AG08395 (cell line): ENCODE measurements at places on chromosomes 16 and 17.

DNA sequence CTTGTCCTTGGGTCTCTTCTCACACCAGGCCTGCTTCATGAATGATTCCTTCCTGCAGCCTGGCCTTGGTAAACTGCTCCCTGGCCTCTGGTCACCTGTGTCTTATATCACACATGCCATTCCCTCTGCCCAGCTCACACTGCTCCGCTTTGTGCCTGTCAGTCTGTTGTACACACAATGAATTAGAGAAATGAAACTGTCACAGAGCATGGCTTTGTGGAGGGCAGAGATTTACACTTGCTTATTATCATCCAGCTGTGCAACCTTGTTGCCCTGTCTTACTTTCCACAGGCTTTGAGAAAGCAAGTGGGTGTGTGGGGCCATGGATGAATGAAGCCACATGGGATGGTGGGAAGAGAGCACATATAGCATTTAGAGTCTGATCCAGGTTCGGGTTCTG, 22.4 kb downstream of the ALDH3A2 start:
- no peak for DNase-seq

- peak; percentile 13 for DNase-seq
Observed at GRCh38 chr17:34706029-34706428, 126.6 kb downstream of the TMEM132E start.

DNA sequence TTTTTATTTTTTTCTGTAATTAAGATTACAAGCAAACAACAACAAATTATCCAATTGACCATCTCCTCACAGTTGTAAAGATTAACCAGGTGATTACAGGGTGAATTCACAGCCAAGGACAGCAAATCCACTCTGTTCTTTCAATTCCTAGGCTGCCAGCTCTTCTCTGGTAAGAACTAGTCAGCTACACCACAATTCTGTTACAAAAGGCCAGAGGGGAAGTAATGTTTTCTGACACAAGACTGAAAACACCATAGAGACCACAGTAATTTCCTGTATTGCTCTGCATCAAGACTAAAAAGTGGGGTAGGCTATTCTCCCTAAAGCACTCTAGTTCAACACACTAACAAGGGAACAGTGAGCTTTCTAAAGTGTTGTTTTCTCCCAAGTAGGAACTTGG, 10.6 kb downstream of the CA10 start:
- no peak for DNase-seq

DNA sequence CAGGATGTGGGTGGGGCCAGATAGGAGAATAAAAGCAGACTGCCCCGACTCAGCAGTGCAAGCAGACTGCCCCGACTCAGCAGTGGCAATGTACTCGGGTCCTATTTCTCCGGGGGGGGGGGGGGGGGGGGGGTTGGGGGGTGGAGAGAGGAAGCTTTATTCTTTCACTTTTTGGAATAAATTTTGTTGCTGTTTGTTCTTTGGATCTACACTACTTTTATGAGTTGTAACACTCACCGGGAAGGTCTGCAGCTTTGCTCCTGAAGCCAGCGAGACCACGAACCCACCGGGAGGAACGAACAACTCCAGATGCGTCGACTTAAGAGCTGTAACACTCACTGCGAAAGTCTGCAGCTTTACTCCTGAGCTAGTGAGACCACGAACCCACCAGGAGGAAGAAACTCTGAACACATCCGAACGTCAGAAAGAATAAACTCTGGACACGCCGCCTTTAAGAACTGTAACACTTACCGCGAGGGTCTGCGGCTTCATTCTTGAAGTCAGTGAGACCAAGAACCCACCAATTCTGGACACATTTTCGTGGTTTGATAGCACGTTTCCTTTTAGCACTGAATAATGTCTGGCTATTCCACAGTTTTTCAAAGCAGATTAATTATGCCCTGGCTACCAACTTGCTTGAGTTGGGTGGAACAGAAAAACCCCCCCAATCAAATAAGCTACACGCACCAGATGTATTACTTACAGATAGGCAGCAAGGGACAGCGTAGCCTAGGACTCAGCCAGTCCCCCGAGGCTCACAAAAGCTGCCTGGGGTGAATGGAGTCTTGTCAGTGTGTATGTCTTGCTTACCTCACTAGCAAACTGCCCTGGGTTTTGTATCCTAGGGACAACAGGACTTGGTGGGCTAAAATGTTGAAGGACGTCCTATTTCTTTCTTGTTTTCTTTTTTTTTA, 11.9 kb downstream of the FZD2 start:
- DNase-seq: no peak

DNA sequence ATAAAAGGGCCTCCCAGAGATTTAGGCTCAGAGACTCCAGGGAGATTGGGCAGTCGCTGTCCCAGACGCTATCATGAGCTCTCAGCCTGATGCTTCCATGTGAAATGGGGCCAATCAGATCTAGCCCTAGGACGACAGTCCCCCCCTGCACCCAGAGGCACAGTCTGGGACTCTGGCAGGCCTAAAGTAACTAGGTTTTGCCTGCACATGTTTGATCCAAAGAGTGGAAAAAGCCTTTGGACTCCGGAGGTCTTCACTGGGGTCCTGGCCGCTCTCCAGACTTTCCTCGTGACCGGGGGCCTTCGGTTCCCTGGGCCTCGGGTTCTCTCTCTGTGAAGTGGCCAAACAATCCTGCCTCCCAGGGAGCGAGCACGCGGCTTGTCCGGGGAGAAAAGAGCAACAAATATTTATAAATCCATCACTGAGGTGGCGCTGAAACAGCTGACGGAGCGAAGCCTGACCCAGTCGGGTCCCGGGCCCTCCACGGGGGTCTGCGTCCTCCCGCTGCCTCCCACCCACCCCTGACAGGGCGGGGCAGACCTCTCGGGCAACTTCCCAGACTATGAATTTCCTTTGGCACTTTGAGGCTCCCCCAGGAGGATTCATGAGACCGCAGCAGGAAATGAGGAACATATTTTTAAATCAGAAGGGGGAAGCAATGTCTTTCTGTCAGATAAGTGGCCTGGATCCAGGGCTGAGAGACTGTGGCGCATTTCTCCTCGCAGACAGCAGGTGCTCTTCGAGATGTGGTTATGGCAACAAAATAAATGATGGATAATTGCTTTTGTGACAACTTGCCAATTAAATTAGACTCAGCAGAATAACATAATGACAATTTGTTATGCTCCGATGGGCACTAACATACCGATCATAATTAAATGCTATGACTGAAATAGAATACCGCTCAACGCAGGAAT, 38.9 kb downstream of the MRPS23 start:
- DNase-seq: peak; percentile 58

DNA sequence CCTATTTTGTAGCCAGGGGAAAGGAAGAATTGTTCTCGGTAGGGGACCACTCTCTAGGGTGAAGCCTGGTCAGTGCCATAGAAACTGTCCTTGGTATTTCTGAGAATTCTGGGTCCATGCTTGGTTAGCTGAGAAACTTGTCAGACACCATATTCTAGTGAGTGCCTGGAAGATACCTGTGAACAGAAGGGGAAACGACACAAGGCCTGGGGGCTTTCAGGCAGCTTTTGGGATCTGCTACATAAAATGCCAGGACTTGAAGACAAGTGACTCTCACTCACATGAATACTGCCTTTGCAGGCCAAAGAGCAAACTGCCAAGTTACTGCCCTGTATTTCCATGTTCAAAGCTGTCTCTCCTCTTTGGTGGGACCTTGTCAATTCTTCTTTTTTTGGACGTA, 18.3 kb downstream of the ODF4 start:
- no peak for DNase-seq

DNA sequence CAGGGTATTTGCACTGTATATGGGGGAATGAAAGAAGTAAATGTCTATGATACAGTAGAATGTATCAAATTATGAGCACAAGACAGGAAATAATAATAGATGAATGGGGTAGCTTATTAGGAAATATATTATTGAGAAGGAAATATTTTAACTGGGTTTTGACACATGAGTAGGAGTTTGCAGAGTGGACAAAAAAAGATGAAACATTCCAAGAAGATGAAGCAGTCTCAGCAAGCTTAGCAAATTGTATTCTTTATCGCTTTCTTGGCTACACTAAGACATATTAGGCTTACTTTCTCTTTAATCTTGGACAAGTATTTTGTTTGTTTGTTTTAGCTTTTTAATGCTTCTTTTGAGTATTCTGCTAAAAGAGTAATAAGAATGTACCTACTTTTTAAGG, 1.3 kb upstream of the KRTAP4-9 start:
- DNase-seq: no peak

GRCh38 chr16:56137269-56137668, 54.0 kb upstream of the GNAO1 start:
- no peak for DNase-seq

DNA sequence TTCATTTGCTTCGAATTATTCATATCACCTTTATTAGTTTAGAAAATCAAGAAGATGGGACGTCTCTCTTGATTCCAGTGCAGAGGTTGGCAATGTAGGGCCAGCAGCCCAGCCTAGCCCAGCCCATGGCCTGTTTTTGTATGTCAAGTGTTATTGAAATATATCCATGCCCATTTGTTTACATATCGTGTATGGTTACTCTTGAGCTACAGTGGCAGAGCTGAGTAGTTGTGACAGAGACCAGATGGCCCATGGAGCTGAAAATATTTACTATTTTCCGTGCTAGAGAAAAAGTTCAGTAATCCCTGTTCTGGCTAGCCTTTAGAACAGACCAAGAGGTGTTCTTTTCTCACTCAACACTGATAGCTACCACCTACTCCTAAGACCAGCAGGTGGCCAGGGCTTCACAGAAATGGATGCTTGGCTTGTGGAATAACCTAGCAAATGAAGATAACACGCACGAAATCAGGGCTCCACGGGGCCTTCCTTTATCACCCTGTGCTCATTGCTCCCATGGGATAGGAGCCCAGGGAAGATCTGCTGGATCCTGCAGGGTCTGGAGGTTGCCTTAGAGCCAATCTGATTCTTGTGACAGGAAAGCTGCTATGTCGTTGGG, 123.2 kb upstream of the ANKFN1 start:
- DNase-seq: no peak

- no peak for DNase-seq
Observed at GRCh38 chr16:26649381-26650045, 417.2 kb upstream of the C16orf82 start.

DNA sequence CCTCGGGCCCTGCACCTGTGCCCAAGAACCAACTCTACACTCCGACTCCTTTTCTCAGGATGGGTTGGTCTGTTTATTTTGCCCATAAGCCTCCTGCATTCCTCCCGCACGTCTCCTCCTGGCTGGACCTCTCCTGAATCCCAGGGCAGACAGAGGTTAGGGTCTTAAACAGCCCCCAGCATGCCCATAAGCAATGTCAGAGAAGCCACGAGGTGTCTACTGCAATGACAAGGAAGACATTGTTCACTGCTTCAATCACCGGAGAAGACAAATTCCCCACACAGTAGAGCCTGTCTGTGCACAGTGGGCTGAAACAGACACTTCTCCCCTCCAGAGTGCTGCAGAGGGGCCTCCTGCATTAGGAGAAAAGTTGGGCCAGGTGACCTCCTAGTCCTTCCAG, 230.6 kb upstream of the RPL38 start:
- DNase-seq: no peak

DNA sequence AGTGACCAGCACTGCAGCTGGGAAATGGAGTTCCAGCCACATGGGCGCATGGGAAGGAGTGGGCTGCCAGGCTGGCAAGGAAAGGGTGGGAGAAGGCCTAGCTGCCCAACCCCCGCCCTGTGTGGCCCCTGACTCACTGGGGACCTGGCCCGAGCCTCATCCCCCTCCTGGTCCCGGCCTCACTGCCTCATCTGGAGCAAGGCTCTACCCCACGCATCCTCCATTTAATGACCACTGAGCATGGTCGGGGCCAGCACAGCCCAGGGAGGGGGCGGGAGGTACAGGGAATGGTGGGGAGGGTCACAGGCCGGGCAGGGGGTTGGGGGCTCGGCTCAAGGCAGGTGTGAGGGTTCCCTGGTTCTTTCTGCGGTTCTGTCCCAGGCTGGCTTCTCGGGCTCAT, 16.1 kb downstream of the SPNS2 start:
- DNase-seq: no peak

DNA sequence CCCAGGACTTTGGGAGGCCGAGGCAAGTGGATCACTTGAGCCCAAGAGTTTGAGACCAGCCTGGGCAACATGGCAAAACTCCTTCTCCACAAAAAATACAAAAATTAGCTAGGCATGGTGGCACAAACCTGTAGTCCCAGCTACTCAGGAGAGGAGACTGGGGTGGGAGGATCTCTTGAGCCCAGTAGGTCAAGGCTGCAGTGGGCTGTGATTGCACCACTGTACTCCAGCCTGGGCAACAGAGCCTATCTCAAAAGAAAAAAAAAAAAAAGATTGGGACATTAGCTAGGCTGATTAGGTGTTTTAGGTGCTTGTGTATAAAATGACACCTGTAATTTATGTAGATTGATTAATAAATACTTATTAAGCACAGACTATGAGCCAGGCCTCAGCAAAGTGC, 10.1 kb downstream of the GFOD2 start:
- no peak for DNase-seq

DNA sequence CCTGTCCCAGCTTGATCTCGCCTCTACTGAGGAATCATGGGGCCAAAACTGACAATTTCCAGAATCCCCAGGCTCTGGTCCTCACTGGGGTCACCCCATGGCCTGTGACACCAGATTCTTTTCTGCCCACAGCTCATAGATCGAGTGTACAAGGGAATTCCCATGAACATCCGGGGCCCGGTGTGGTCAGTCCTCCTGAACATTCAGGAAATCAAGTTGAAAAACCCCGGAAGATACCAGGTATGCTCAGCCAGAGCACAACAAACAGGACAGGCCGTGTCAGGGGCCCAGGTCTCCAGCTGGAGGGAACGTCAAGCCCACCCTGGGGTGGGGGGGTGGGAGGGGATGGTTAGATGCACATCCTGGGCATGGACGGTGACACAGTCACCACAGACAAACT, 17.5 kb downstream of the USP6 start:
- DNase-seq: no peak

DNA sequence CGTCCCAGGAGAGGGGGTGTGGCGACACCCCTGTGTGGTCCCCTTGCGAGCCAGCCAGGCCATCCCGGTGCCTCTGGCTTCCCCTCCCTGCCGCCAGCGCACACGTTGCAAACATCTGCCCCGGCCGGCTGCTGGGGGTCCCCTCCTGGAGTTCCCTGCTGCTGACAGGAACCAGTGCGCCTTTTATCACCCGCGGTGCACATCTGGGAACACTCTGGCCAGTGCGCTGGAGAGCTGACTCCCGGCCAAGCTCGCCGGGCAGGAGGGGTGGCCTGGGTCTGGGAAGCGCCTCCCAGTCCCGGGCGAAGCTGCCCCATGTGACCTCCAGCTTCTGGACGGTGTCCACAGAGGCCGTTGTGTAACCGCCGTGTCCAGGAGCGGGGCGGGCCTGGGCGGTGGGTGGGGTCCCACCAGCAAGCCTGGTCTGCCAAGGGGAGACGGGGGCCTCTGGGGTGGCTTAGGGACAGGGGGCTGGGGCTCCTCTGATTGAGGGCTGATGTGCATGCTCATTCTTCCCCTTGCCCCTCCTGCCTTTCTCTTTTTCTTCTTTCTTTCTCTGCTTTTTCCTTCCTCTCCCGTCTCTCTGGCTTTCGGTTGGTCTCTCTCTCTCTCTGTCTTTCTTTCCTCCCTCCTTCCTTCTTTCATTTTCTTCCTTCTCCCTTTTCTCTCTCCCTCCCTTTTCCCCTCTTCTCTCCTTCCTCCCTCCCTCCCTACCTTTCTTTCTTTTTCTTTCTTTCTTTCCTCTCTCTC, 25.2 kb upstream of the CIBAR2 start:
- peak; percentile 95 for DNase-seq
